ENCODE measurements at places on chromosomes 2 and 18.
A peak's percentile ranks its signal among the peaks of the same experiment; 100 is the strongest.

DNA sequence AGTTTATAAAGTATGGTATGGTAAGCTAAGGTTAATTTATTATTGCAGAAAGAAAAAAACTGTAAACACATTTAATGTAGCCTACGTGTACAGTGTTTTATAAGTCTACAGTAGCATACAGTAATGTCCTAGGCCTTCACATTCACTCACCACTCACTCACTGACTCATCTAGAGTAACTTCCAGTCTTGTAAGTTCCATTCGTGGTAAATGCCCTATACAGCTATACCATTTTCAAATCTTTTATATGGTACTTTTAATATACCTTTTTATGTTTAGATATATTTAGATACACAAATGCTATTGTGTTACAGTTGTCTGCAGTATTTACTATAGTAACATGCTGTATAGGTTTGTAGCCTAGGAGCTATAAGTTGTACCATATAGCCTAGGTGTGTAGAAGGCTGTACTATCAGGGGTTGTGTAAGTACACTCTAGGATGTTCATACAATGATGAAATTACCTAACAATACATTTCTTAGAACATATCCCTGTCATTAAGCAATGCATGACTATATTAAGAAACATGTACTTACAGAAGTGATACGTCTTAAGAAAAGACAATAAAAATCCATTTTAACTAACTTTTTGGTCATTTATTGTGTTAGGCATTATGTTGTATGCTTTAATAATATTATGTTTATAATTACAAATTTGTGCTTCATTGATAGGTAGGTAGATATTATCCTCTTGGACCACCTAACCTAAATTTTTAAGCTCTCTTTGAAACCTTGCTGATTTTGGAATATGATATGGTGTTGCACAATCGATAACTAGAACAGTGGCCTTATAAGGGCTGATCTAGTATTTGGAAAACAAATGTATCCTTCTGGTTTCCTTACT lies 51.9 kb downstream of the VRK2 start:
- DNase-seq: no peak

- no peak for DNase-seq
Observed at GRCh38 chr18:23877371-23877770, 137.2 kb upstream of the TTC39C start.

DNA sequence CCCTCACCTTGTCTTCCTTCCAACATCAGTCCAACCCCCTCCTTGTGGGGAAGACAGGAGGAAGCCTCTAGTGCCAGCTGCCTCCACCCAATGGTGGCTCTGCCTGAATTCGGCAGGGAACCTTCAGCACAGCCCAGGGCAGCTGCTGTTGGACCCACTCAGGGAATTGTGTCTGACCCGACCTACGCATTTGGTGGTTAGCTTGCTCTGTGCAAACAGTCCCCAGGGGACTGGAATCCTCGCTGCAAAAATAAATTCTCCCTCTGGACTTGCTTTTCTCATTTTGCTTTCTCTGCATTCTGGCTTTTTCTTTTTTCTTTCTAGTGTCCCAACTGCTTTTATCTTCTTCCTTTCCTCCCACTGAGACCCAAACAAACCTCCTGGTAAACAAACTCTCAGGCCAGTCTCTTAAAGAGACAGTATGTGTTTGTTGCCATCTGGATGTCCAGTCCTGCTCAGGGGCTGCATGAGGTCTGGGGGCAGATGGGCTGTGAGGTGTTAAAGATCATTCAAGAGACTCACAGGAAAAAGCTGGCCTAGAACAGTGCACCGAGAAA lies 137.7 kb upstream of the HAAO start:
- DNase-seq: no peak

DNA sequence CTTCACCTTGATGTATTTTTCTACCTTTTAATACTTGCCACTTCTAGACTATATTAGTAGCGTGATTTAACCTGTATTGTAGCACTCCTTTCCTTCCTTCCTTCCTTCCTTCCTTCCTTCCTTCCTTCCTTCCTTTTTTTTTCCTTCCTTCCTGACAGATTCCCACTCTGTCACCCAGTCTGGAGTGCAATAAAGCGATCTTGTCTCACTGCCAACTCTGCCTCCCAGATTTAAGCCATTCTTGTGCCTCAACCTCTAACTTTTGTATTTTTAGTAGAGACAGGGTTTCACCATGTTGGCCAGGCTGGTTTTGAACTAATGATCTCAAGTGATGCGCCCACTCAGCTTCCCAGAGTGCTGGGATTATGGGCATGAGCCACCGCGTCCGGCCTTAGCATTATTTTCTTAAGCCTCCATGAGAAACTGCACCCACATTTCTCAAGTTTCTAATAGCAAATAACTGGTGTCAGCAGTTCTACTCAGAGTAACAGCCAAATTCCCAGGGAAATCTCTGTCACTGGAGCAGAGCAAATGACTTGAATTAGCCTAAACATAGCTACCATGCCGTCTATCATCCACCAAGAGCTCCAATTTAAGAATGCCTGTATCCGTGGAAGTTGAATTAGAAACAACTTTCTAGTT lies 529.2 kb downstream of the LRP1B start:
- DNase-seq: no peak

- DNase-seq: no peak
Observed at GRCh38 chr2:222774941-222775340, 85.9 kb upstream of the ACSL3 start.

GRCh38 chr18:79367989-79368388 lies 27.7 kb upstream of the NFATC1 start:
- DNase-seq: no peak

DNA sequence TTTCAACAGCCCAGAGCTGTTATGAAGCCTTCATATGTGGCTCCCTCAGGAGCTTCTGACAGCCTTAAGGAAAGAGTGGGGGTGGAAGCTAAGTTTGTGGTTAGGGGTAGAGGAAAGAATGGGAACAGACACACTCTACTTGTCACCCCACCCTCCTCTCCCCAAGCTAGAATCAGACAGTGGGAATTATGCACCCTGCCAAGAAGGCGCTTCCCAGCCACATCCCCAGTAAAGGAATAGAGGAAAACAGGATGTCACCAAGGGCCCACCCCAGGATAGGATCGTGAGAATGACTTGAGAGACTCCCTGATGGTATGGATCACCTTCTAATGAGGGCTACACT lies 32.4 kb upstream of the EML4 start:
- DNase-seq: no peak

GRCh38 chr2:9145109-9145751 lies 61.4 kb upstream of the ASAP2 start:
- DNase-seq: no peak

DNA sequence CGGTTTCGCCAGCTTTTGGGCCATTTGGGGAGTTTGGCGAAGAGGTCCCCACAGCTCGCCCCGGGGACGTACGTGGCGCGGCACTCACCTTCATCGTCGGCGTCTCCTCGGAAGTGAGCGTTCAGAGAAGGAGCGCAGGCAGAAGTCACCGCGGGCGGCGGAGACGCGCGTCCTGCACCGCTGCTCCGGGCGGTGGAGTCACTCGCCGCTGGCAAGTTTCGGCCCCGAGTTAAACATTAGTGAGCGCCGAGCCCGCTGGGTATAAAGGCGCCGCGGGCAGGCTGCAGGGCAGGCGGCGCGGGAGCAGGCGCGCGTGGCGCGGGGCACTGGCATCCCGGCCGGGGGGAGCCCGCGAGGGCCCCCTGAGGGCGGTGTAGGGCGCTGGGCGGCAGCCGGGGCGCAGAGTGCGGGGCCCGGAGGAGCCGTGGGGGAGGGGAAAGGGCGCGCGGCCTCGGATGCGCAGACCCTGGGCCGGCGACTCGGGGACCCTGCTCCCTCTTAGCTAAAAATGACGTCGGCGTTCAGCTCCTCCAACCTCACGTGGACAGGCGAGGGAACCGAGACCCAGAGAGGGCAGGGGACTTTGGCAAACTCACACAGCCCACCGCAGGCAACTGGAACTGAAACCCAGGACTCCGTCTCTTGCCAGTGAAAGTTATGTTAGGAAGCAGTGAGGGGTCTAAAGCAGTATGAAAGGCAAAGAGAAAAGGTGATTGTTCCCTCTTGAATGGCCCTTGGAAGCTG lies at the start of gene DPP4:
Gene DPP4 (minus strand): TSS at position 328 of the 744 bp plus-strand sequence. CDS start 234 bp downstream, at position 94.
- DNase-seq: peak; percentile 60

DNA sequence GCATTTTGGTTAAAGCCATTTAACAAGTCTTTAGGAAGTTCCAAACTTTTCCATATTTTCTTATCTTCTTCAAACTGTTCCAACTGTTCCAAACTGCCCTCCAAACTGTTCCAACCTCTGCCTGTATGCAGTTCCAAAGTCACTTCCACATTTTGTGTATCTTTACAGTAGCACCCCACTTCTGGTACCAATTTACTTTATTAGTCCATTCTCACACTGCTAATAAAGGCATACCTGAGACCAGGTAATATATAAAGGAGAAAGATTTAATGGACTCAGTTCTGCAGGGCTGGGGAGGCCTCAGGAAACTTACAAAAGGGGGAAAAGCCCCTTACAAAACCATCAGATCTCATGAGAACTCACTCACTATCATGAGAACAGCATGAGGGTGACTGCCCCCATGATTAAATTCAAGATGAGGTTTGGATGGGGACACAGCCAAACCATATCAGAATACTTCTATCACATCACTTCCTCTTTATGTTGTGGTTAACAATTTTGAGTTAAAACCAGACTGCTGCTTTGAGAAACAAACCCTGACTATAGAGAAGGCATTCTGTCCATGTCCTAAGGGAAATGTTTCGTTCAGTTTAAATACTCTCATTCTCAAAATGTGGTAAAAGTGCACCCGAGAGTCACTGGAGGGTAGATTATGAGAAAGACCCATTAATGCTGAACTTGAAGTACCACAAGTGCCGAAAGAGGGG lies 11.0 kb downstream of the IL18R1 start:
- DNase-seq: no peak

- peak; percentile 10 for DNase-seq
Observed at GRCh38 chr2:86518481-86518880, 44.8 kb downstream of the CHMP3 start.

Data from stimulated activated naive CD8-positive, alpha-beta T cell treated with anti-CD3 and anti-CD28 coated beads, Interleukin-15, Interleukin-2, amounts not matched to agents 100 U/mL and 50 U/mL, for 24 hours (primary cell).